ENCODE measurements at places on chromosomes 3 and 15.

DNA sequence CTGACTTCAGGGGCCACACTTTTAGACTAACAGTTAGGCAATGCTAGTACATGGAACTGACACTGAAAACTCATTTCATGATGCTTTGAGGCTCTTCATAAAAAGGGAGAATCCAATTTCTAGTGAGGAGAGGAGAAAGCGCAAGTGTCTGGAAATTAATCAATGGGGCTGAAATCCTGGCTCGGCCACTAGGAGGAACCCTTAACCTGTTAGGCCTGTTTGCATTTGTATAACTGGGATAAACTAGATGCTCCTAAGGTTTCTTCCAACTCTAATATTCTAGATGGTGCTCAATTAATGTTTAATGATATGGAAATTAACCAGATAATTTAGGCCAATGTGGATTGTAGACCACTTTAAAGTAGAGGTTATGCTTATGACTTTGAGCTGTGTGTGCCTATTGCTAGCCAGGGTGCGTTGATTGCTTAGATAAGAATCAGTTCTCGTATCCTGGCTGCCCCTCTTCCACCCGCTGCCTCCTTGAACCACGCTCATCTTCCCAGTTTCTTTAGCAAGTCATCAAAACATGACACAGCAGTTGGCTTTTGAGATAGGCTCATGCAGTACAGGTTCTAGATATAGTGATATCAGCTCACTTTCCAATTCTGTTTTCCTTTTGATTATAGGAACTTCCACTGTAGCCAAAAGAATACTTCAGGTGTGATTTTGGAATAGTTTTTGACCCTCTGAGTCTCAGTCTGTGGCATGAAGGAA is 16.8 kb upstream of the CRBN start:
- no peak for DNase-seq

GRCh38 chr3:128863560-128863959 is 15.9 kb upstream of the ACAD9 start:
- no peak for DNase-seq

DNA sequence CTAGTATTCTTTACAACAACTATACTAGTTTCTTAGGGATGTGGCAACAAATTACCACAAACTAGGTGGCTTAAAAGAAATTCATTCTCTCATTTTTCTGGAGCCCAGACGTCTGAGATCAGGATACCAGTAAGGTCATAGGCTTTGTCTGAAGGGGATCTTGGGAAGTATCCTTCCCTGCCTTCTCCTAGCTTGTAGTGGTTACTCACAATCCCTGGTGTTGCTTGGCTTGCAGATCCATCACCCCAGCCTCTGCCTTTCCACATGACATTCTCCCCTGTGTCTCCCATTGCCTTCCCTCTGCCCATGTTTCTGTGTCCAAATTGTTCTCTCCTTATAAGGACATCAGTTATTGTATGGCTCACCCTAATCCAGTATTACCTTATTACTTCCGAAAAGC is 24.3 kb upstream of the CLDN1 start:
- no peak for DNase-seq

DNA sequence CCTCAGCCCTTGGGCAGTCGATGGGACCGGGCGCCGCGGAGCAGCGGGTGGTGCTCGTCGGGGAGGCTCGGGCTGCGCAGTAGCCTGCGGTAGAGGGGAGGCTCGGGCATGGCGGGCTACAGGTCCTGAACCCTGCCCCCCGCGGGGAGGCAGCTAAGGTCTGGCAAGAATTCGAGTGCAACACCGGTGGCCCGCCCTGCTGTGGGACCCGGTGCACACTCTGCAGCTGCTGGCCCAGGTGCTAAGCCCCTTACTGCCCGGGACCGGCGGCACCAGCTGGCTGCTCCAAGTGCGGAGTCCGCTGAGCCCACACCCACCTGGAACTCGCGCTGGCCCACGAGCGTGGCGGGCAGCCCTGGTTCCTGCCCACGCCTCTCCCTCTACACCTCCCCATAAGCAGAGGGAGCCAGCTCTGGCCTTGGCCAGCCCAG is 377.7 kb upstream of the RBMS3 start:
- DNase-seq, result no peak

- DNase-seq, result no peak
Measured at GRCh38 chr3:120364821-120365220, 15.7 kb upstream of the LRRC58 start.

- DNase-seq, result no peak
Measured at GRCh38 chr3:161093895-161094294, 11.3 kb downstream of the B3GALNT1 start.

Measured in Panc1 (cell line).